ENCODE measurements at places on chromosomes 5 and 9.

GRCh38 chr5:143023411-143024096, 253.4 kb downstream of the ARHGAP26 start:
- no peak for DNase-seq

- no peak for DNase-seq
Measured at GRCh38 chr5:73647721-73648120, 21.7 kb downstream of the ARHGEF28 start.

DNA sequence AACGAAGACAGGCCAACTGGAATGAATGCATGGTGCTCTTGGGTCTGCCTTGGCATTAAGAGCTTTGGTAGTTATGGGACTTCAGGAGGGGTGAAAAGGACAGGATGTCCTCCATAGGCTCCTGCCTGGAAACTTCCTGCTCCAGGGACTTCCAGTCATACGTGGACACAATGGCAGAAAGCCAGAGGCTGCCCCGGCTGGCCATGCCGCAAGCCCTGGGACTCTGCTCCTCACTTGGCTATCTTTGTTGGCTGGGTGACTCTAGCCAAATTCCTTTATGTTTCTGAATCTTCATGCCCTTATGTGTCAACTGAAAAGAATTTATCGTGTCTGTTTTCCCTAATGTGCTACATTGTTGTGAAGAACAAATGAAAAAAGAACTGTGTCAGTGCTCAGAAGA, 136.9 kb downstream of the SIL1 start:
- DNase-seq = peak; percentile 93

DNA sequence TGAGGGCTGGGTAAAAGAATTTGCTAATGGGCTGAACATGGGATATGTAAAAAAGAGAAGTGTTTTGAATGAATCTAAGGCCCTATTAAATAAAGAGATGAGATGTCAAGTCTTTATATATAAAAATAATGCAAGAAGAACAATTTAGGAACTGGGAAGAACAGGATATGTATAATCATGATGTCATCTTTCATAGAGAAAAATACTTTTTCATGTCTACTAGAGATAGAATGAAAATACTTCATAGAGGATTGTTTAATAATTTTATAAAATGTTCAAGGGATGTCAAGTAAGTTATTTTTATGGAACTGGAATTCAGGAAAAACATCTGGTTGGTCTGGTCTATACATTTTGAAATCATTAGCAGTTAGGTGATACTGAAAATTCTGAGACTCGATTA, 799.0 kb upstream of the CTNND2 start:
- DNase-seq = no peak

- DNase-seq = peak; percentile 24
Measured at GRCh38 chr9:137255448-137256114, 454 bp downstream of the NELFB start.

DNA sequence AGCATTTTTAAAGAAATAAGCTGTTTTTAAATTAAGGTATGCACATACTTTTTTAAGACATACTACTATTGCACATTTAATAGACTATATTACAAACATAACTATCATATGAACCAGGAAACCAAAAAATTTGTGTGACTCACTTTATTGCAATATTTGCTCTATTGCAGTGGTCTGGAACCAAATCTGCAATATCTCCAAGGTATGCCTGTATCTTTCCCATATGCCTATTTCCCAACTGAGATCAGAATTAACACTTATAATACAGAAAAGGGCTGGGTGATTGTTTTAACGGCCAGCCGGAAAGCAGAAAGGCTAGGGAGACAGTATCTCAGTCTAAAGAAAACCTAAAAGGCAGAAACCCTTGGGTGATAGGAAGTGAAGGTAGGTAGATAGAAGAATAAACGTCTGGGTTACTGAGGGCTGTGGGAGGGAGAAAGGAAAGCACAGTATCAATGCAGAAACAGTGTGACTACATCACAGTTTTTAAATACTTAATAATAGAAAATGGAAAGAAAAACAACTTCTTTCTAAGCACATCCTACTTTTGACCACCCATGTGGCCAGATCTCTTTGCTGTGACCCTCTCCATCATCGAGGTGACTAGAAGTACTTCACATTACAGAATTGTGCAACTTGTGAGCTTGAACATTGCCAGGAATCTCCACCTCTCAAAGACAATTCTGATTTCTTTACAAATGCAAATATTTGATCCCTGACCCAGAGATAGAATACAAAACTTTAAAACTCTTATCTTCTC, 126.4 kb downstream of the LPAR1 start:
- peak; percentile 87 for DNase-seq

DNA sequence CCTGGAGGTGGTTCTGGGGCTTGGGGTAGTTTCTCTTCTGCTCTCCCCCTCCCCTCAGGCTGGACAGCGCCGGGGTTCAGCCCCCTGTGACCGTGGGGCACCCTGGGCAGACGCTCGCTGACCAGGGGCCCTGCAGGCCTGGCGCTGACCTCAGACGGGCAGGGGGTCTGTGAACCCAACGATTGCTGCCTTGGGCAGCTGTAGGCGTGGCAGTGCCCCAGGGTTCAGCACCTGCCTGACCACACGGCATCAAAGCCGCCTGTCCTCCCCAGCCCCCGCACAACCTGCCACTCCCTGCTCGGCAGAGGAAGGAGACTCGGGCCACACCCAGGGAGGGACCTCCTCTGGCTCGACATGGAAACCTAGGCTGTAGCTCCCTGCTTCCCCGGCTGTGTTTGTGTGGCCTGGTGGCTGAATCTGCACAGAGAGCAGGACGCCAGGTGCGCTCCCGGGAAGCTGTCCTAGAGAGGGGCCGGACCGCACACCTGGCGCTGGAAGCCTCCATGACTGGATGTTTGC, 12.2 kb downstream of the LCN12 start:
- DNase-seq = no peak

DNA sequence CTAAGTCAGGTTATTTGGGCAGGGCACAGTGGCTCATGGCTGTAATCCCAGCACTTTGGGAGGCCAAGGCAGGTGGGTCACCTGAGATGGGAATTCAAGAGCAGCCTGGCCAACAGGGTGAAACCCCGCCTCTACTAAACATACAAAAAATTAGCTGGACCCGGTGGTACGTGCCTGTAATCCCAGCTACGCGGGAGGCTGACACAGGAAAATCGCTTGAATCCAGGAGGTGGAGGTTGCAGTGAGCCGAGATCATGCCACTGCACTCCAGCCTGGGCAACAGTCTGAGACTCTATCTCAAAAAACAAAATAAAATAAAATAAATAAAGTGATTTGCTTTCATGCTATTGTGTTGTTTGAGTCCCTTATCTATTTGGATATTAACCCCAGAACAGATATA, 8.2 kb upstream of the FBXW2 start:
- no peak for DNase-seq

DNA sequence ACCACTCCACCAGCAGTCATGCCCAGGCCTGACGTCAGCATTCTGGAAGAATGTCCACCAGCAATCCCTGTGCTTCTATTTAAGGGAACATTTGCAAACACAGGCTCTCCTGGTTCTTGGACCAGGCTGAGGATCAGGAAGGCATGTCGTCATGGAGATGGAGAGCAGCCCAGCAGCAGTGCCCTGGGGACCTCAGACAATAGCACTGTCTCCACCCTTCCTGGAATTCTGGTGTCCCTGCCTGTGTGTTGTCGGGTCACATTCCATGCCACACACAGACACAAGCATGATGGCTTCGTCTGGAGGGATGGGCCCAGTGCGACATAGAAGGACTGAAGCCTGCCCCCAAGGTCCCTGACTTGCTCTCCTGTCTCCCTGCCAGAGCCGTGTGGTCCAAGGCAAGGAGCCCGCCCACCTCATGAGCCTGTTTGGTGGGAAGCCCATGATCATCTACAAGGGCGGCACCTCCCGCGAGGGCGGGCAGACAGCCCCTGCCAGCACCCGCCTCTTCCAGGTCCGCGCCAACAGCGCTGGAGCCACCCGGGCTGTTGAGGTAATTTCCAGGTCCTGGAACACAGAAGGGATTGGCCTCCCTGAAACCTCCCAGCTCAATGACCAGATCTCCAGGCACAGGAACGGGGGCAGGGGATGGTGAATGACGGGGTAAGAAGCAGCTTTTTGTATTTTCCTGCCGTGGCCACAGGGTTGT, 43.8 kb downstream of the STOM start:
- peak; percentile 94 for DNase-seq

DNA sequence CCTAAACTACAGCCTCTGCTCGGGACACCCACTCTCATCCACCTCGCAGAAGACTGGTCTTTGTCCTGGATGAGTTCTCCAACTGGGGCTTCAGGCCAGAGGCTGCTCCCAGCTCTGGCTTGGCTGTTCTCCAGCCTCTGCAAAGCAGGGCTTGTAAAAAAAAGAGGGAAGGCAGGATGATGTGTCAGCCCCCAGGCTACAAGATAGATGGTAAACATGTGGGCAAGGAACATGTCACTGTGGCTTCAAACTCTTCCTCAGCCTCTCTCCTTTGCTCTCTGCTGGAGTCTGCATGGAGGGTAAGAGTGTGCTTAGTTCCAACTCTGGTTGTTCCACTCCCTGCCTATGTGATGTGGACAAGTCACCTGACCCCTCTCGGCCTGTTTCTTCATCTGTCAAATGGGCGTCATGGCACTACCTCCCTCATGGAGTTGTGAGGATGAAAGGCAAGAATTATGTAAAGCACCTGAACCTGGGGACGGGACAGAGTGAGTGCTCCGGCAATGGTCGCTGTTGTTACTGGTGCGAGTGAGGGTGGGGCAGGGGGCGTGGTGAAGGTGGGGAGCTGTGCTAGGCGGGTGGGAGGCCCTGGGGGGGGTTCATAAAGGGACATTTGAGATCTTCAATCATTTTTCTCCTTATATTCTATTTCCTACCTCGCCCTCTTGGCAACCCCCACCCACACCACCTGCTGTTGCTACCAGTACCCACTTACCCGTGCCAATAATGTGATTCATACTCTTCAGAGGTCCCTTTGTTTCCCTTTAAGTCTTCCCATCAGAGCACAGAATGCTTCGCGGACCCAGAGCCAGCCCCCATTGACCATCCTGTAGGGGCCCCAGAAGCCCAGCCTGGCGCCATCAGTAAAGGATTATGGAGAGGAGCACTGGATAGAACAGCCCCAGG, 6.8 kb upstream of the ZNF79 start:
- DNase-seq = peak; percentile 33

- peak; percentile 44 for DNase-seq
Measured at GRCh38 chr5:84688566-84688965, 303.9 kb upstream of the EDIL3 start.

All from AG10803 (cell line).